CD4-positive, alpha-beta T cell treated with Interleukin-10 for 1 hour (primary cell): ENCODE measurements at places on chromosomes 6 and 20.

GRCh38 chr6:3607599-3607998 lies 143.9 kb downstream of the PXDC1 start:
- no peak for DNase-seq

DNA sequence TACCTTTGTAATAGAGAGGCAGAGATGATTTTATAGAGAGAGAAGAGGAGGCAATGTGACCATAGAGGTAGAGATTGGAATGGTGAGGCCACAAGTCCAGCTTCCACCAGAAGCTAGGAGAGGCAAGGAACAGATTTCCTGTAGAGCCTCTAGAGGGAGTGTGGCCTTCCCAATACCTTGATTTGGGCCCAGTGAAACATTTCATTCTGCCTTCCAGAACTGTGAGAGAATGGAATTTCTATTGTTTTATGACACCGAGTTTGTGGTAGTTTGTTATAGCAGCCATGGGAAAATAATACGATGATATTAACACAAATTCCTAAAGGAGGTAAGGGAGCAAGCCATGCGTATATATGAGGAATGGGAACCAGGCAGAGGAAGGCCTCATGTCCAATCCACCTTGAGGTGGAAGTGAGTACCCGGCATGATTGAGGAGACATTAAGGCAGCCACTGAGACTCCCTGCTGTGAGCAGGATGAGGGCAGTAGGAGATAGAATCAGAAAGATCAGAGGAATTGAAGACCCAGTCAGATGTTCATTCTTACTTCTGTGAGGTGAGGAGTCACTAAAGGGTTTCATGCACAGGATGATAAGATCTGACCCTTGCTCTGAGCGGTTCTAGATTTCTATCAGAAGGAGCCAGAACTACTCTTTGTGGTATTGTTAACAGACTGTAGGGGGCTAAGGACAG lies 636.3 kb upstream of the IMPG1 start:
- no peak for DNase-seq

DNA sequence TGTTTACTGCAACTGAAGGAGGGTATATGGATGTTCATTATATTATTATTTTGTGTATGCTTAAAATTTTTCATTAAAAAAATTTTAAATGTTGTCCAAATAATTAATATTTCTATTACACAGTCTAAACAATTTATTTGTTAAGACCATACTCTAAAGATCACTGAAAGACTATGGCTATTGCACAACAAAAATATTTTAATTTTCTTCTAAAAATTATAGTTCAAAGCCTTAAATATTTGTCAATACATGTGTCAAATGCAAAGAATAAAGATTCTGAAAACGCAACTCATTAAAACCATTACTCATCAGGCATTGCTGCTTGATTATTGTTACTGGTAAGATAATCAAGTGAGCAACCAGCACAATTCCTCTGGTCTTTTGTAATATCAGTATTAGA lies 2.2 kb downstream of the MMS22L start:
- DNase-seq, result no peak

- DNase-seq, result no peak
Observed at GRCh38 chr20:22995923-22996322, 39.2 kb upstream of the SSTR4 start.

DNA sequence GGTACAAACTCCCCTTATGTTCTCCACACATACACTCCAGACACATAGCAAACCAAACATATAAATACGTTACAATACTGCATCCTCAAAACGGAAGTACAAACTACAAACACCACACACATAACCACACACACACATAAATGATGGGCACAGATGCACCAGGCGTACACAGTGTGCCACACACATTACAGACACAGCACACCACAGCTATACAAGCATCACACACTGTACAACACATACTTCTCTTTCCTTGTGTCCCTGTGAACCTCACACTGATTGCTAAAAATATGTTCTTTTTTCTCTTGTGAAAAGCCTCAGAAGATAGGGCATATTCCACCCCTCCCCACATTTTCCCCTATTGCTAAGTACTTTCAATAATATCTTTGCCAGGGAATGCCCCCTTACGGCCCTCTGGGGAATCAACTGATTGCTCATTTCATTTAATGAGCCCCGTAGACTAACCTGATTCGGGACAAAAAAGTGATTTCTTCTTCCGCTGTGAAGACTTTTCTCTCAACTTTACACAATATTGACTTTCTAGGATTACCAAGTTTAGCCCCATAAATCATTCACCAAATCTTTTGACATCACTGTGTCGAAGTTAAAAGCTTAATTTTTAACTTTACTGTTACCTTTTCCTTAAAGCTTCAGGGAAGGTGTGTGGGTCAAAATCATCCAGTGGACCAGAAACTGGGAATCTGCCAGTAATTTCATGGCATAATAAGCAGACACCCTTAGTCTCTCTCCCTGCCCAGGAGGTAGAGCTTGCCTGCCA lies at the start of gene SLC17A1:
Gene SLC17A1 (minus strand): TSS at position 521 of the 775 bp plus-strand sequence. CDS start 1,495 bp downstream, outside the sequence.
- DNase-seq, result no peak
